ENCODE measurements at places on chromosomes 7 and 10.

GRCh38 chr7:154474903-154475520 is 422.8 kb downstream of the DPP6 start:
- no peak for DNase-seq

- no peak for DNase-seq
These were observed 5.6 kb downstream of the TBL2 start for GRCh38 chr7:73572767-73573186.

DNA sequence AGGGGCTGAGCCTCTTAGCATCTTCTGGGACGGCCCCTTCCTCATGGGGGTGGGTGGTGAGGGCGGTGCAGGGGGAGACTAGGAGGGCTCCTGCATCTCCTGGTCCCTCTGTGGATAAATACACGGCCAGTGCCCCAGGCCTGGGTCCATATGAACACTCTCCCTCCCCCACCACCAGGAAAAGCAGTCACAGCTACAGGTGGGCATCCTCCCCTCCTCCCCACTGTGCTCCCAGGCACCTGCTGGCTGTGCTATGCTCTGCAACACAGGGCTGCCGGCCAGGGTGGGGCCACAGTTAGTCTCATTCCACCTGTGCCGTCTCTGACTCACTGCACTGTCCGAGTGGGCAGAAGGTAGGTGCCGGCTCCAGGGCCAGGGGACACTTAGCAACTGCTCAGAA is 87.3 kb upstream of the INSIG1 start:
- no peak for DNase-seq

GRCh38 chr7:7180725-7181449 is 1.5 kb upstream of the C1GALT1 start:
- DNase-seq, result no peak

DNA sequence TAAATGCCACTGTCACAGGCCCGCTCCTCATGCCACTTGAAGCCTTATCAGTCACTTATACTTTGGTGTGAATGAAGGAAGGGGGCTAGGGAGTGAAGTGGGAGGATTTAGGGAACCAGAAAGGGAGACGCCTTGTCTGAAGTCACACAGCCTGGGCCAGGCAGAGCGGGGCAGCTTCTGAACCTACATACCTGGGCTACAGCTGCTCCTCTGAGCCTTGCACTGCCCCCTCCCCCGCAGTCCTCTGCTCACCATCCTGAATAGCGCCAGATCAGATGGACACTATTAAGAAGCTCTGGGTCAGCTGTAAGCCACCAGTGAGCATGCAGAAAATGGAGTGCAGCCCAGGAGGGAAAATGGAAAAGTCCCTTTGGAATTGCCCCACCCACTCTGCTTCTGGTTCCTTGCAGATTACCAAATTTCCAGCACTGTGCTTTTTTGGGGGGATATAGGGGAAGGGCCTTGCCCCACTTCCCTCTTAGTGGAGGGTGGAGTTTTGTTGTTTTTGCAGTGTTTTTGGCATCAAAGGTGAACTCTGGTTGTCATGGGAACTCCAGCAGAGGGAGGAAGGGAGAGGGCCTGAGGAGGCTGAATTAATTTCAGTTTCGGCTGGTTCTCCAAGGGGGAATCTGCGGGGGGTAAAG is 35.0 kb upstream of the ADCYAP1R1 start:
- no peak for DNase-seq

DNA sequence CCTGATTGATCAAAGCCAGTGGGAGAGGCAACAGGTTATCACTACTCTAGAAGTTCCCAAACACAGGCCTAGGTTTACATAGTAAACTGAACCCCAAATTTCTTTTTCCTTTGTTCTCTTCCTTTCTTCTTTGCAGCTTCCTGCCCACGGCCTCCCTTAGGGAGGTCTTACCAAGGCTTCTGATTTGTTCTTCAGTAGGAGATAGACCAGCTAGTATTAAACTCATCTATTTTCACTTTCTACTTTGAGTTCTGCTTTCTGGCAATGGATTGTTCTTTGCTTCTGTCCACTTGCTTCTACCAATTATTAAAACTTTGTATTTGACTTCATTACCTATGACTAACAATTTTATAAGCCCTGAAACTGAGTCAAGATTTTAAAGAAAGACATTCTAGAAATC is 251.2 kb upstream of the FZD1 start:
- DNase-seq, result no peak

- no peak for DNase-seq
These were observed 30.9 kb downstream of the CRCP start for GRCh38 chr7:66145400-66146104.

- DNase-seq, result no peak
These were observed 30.3 kb downstream of the ZAN start for GRCh38 chr7:100763556-100764140.

- DNase-seq, result no peak
These were observed 18.8 kb upstream of the GARS1 start for GRCh38 chr7:30575910-30576309.

DNA sequence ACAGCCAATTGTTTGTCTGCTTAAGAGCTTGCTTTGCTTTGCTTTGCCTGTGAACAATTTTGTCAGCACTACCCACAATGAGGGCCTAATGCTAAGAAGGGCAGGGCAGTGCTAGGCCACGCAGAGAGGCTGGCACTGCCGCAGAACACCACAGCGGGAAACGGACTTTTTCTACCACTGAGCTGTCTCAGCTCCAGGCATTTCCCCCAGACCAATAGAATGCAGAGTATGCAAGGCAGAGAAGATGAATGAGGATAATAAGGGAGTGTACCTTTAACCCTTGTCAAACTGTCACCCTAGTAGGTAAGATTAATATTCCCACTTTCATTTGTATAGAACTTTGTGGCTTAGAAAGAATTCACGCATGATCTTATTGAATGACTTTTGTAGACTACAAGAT is 104.5 kb downstream of the SH3PXD2A start:
- DNase-seq, result no peak

DNA sequence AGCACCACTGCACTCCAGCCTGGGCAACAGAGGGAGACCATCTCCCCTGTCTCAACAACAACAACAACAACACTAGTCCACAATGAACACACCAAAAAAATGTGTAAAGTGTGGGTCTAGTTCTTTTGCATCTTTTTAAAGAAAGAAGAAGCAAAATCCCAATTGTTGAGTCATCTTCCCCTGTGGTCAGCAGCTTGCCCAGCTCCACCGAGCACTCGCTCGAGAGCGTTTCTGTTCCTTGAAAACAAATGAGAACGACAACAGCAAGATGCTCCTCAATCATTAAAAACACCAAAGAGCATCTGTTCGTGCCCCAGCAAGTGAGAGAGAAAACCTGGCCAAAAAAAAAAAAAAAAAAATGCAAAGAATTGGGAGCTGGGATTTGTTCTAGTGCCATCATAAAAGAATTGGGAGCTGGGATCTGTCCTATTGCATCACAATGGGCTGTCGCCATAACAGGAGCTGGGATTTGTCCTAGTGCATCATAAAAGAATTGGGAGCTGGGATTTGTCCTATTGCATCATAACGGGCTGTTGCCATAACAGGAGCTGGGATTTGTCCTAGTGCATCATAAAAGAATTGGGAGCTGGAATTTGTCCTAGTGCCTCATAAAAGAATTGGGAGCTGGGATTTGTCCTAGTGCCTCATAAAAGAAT is 118.1 kb downstream of the PTPRN2 start:
- DNase-seq, result no peak

DNA sequence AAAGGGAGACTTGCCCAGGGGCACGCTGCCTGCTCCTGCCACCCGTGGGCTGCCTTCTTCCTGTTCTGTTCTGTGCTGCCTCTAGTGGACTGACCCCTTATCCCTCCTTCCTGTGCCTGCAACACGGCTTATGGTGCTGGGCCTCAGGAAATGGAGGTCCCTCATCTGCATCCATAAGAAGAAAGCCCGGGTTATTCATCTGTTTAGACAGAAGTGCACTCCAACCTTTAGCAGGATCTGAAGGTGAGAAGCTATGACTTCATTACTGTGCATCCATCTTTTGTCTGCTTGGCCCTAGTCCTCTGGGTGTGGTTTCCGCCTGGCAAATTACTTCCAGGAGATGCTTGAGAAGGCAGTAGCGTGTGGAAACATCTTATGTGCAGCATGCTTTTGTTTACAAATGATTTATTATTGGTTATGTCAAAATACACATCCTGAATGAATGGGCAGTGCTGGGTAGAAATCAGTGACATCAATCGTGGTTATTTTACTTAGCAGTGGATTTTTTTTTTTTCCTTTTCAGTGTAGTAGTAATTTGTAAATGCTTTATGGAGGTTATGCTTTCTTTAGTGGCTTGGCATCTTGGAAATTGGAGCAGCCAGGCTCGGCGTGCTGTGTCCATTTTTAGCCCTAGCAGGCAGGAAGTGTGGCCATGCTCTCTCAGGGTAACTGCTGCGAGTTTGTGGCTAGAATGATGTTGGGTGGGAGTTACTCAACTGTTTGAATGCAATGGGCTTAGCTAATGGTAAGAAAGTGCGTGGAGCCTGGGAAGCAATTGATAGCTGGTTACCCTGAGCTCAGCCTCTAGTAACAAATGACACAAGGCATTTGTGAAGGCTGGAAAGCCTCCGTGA is 12.7 kb downstream of the PTPRE start:
- DNase-seq, result peak; percentile 70

- peak; percentile 19 for DNase-seq
These were observed 136.6 kb downstream of the IQUB start for GRCh38 chr7:123397746-123398338.

- DNase-seq, result no peak
These were observed 274.1 kb downstream of the ZEB1 start for GRCh38 chr10:31593124-31593523.

DNA sequence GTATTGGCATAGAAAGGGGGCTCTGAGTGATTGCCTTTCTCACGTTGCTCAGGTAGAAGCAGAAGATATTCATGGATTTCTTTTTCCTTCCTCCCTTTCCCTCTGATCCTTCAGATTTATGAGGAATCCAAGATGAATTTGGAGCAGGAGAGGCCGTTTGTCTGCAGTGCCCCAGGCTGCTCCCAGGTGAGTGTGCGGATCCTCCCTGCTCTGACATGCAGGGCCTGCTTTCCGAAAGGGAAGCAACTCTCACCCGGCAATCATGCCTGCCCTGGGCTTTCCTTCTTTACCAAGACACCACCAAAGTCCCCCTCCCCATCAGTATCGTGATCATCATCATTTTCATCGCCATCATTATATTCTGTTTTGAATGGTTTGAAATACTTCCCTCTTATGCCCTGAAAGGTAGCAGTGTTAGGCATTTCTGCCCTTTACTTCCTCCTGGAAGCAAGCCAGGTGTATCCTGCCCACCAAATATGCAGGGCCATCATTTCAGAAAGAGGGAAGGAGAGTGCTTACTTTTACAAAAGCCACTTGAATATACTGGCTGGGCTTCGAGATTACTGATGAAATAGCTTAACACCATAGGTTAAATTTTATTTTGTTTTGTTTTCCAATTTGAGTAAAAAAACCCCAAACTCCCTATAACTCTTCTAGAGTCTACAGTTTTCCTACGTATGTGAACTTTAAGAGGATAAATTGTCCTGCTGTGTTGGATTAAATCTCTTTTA is 75.9 kb downstream of the CREB5 start:
- DNase-seq, result peak; percentile 68

DNA sequence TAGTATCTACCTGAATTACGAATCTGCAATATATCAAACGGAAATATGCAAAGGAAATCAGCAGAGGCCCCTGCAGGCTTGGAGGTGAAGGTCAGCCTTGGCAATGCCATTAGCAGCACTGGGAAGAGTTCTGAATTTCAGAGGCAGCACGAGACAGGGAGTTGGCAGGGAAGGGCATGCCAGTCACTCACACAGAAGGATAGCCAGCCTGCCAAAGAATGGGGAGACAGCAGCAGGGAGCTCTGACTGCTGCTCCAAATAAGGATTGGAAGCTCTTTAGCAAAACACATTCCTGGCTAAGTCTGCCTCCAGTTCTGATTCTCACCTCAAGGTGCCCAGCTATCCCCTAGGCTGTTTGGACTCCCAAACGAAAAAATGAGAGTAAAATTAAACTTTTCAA is 188.0 kb downstream of the PDE1C start:
- DNase-seq, result no peak

Data from NCI-H2029 (cell line).